ENCODE measurements at places on chromosomes 3 and 15.

GRCh38 chr3:108342837-108343486 lies 46.6 kb downstream of the HHLA2 start:
- DNase-seq, result no peak

- no peak for DNase-seq
These were observed 16.1 kb downstream of the BDH1 start for GRCh38 chr3:197539651-197540051.

GRCh38 chr15:79084308-79084968 lies 6.1 kb downstream of the RASGRF1 start:
- DNase-seq, result no peak

- DNase-seq, result no peak
These were observed 427.9 kb upstream of the AGTR1 start for GRCh38 chr3:148269816-148270215.

- no peak for DNase-seq
These were observed 7.4 kb downstream of the PRSS50 start for GRCh38 chr3:46710229-46710628.

DNA sequence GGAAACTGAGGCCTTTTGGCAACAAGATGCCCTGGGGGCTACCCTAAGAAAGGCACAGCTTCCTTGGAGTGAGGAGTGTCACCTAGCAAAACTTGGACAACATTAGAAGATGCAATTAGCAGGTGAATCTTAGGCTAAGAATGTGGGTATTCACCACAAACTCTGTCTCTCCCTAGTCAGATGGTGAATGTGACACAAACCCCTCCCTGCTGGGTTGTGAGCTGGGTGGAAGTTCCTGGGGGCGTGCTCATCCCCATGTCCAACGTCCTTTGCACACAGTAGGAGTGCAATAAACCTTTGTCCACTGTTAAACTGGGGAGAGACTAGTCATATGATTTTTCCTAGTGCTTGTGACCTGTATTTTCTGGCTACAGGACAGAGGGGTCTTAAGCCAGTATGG lies 67.1 kb upstream of the SH3GL3 start:
- DNase-seq, result no peak

DNA sequence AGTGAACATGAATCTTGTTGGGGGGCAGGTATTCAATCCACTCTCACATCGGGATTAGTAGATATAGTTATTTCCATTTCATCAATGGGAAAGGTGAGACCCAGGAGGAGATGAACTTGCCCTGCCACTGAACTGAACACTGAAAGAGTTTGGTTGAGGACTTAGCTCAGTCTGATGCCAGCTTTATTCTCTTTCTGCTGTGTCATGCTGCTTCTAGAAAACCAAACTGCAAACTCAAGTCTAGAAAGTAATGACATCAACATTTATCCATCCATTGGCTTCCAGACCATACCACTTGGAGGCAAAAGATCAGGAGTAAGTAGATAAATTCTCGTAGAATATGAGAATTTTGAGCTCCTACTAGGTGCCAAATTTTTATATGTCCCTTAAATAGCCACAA lies 288.0 kb upstream of the CTNNB1 start:
- no peak for DNase-seq

DNA sequence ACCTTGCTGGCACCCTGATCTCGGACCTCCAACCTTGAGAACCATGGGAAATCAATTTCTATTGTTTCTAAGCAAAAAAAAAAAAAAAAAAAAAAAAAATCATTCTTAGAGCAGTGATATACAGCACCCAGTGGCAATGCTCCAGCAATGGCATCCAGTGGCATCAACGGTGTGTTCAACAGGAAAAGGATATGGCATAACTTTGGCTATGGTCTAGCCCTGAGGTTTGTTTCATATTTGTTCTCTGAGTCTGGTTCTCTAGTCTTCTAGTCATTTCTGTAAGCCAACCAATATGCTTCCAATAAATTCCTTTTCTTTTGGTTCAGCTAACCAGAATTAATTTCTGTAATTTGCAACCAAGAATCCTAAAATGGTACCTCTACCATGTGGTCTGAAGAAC lies 19.2 kb downstream of the DENND4A start:
- DNase-seq, result no peak

DNA sequence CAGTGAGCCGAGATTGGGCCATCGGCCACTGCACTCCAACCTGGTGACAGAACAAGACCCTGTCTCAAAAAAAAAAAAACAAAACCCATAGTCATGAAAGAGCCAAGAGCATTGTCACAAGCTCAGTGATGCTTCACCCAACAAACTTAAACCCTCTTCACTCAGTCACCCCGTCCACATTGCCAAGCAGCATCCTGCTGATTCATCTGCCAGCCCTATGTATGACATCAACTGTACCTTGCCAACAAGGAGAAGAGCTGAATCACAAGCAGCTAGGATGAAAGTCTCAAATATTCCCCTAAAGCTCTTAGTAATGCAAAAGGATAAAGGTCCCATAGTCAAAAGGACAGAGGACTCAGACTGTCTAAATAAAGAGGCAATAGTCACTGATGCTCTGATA lies 90.0 kb downstream of the ANO10 start:
- DNase-seq, result peak; percentile 57

DNA sequence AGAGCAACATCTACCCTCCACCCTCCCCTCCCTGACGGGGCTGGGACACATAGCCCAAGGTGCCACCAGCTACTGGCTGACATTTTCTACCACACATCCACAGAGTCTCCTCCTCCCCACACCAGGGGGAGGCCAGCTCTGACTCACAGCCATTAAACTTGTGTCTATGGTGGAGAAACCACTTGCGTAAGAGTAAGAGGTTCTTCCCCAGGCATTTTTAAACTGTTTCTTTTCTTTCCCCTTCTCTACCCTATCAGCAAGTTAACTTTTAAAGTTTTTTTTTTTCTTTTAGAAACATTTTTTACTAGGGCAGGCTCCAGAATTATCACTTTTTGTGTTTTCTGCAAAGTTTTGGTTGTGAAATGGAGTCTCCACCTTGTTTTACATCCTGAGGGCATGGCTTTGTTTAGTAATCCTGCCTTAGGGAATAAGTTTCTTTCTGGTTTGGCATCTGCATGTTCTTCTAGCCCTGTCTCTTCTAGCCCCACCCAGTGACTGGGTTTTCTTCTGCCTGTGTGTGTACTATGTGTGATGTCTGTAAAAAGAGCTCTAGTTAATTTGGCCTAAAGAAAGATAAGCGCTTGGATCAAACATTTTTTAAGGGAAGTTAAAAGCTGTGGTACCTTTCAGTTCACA lies 148.8 kb upstream of the GADL1 start:
- no peak for DNase-seq

DNA sequence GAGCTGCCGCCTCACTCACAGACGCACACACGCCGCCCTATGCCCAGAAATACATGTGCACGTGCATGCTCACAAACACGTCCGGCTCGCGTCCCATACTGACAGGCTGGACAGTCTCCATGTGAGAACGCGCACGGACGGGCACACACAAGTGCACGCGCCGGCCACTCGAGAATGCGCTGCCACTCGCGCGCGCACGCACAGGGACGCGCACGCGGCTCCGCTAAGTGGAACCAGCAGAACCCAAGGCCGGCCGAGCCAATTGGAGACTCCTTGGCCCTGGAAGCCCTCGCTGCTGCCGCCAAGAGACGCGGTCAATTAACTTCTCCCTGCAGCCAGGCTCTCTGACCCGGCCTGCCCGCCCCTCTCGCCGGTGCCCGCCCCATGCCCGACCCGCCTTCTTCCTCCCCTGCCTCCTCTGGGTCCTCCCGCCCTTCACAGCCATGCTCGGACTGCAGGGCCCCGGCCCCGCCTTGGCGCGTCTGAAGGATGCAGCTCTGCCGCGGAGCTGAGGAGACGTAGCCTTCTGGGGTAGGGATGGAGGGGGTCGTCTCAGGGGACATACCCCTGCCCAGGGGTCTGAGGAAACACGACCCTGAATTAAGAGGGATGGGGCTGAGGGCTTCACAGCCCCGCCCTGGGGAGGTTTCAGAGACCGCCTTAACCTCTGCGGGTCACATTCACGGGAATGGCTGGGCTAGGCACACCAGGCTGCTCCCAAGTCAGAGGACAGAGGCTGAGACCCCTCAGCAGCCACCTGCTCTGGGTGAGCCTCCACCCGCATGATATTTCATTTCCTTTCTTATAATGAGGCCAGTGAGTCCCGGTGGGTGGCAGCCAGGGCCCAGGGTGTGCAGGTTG lies 15.0 kb downstream of the PTH1R start:
- no peak for DNase-seq

GRCh38 chr3:71201939-71202338 lies 381.6 kb downstream of the FOXP1 start:
- no peak for DNase-seq

DNA sequence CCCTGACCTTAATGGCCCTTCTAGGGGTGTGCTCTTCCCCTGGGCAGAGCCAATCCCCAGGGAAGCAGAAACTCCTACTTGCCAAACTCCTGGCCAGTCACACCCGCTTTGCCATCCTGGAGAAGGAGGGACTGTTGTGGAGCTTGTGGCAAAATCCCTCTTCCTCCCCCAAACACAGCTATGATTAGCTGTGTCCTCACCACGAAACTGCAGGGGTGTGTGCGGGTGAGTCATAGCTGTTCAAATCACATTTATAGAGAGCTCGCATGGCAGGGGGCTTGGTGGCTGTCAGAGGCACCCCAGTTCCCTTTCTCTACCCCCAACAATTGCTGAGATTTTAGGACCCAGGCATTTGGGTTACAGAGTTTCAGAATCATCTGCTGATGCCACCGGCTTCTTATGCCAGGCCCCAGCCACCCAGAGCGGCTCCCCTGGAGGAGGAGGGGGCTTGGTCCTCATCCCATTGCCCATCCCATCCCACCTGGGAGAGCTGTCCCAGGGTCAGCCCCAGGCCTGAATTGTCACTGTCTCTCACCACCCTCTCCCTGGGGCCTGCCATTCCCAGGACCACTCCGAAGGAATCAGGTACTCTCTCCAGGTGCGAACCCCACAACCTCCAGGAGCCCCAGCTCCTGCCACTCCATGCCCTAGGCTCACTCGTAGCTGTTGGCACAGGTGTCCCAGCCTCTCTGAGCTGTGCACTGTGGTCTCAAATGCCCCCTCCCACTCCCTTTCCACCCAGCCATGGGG lies 28.8 kb upstream of the MAGEF1 start:
- no peak for DNase-seq

GRCh38 chr3:11637901-11638458 lies 5.7 kb downstream of the VGLL4 start:
- DNase-seq, result no peak

DNA sequence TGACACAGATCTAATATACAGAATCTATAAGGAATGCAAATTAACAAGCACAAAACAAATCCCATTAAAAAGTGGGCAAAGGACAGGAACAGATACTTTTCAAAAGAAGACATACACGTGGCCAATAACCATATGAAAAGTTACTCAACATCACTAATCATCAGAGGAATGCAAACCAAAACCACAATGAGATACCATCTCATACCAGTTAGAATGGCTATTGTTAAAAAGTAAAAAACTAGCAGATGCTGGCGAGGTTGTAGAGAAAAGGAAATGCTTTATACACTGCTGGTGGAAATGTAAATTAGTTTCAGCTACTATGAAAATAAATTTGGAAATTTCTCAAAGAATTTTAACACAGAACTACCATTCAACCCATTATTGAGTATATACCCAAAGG lies 50.7 kb downstream of the ADAMTS17 start:
- DNase-seq, result no peak

Measured in epithelial cell of proximal tubule (primary cell).